Neural cell (in vitro differentiated cells): ENCODE measurements at places on chromosomes 4 and X. TPM values are rescaled to one million over a fixed set of nuclear protein-coding genes. Genes with fewer than 3 reads are reported as not detected.

Gene ASMT
- polyA plus RNA-seq: 1.8 TPM in 1 of 2 replicates, not detected in the other

Gene ZCCHC12
- 146 and 167 TPM in 2 replicates for polyA plus RNA-seq

Gene MAGEA2B
- 4.5 and 5.3 TPM in 2 replicates for polyA plus RNA-seq

Gene PDGFC
- 3.8 and 6.7 TPM in 2 replicates for polyA plus RNA-seq

Gene HSFX1
- polyA plus RNA-seq: 0.57 and 1.3 TPM in 2 replicates

Gene BTC
- polyA plus RNA-seq: not detected in 2 replicates

Gene EVC2
- 0.27 and 0.36 TPM in 2 replicates for polyA plus RNA-seq

Gene MAGEB1
- not detected in 2 replicates for polyA plus RNA-seq

Gene CCDC158
- not detected in 2 replicates for polyA plus RNA-seq

Gene CENPVL3
- 2.0 and 2.8 TPM in 2 replicates for polyA plus RNA-seq

Gene AREG
- polyA plus RNA-seq: not detected in 2 replicates

Gene KCND1
- polyA plus RNA-seq: 3.7 and 4.8 TPM in 2 replicates

Gene FGFBP2
- not detected in 2 replicates for polyA plus RNA-seq

Gene CFAP99
- polyA plus RNA-seq: not detected in 2 replicates

Gene MAGEB2
- not detected in 2 replicates for polyA plus RNA-seq

Gene TMEM47
- polyA plus RNA-seq: 24.8 and 29.1 TPM in 2 replicates

Gene RLIM
- polyA plus RNA-seq: 36.8 and 40.4 TPM in 2 replicates

Gene SLC7A11
- polyA plus RNA-seq: 0.40 and 0.46 TPM in 2 replicates

Gene AKAP14
- polyA plus RNA-seq: 4.2 TPM in 1 of 2 replicates, not detected in the other

Gene MAPK10
- 91.9 and 147 TPM in 2 replicates for polyA plus RNA-seq

Gene AMOT
- 2.8 and 6.3 TPM in 2 replicates for polyA plus RNA-seq

Gene CORIN
- polyA plus RNA-seq: 0.25 and 1.2 TPM in 2 replicates

Gene RHOXF1
- 1.6 TPM in 2 replicates for polyA plus RNA-seq

Gene MEPE
- not detected in 2 replicates for polyA plus RNA-seq

Gene RS1
- not detected in 2 replicates for polyA plus RNA-seq

Gene IGSF1
- polyA plus RNA-seq: 2.6 and 3.0 TPM in 2 replicates

Gene ERVMER34-1
- polyA plus RNA-seq: not detected in 2 replicates
